ENCODE measurements at places on chromosomes 2 and 18. TPM values are rescaled to one million over a fixed set of nuclear protein-coding genes. Genes with fewer than 3 reads are reported as not detected.

DNA sequence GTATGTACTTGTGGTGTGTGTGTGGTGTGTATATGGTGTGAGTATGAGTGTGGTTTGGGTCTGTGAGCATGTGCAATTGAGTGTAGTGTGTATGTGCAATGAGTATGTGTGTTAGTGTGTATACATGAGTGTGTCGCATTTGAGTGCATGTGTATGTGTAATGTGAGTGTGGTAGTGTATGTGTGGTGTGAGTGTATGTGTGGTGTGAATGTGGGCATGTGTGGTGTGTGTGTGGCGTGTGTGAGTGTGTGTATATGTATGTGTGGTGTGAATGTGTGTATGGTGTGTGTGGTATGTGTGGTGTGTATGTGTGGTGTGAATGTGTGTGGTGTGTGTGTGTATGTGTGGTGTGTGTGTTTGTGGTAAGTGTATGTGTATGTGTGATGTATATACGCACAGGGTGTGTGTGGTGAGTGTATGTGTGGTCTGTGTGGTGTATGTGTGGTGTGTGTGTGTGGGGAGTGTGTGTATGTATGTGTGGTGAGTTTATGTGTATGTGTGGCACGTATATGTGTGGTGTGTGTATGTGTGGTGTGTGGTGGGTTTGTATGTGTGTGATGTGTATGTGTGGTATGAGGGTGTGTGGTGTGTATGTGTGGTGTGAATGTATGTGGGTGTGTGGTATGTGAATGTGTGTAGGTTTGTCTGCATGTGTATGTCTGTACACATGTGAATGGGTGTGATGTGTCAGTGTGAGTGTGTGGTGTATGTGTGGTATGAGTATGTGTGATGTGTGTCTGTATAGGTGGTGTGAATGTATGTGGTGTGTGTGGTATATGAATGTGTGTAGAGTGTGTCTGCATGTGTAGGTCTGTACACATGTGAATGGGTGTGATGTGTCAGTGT is 123.4 kb downstream of the DOCK10 start:
- DNase-seq, result no peak

DNA sequence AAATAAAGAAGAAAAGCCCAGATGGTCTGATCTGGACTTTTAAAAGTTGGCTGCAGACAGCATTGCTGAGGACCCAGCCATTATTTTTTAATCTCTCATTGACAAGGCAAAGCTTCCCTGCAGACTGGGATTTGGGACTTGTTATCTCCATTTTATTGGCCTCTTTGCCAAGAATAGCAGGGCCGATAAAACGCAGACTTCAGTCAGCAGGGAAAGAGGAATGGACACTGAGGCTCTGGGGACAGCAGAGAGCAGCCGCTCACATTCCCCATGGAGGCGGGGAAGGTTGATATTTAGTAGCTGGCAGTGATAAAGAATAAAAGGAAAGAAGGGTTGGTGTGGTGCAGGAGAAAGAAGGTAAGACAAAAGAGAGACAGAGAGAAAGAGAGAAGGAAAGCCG is 350.1 kb upstream of the PIK3C3 start:
- DNase-seq, result no peak

DNA sequence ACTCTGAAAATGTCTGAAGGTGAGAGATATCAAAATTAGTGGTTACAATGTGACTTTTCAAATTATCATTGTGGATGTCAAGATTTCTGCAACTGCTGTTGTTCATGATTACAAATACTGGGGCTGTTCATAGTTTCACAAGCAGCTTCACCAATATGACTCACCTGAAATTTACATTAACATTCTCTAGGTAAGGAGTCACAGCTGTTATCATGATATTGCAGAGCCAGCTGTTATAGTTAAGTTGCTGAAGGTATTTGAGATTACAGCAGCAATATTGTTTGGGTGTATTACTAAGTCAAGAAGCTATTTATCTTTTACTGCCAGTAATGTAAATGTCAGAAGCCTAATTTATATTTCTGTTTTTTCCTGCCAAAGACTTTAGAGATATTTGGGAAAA is 140.0 kb downstream of the MC4R start:
- no peak for DNase-seq

DNA sequence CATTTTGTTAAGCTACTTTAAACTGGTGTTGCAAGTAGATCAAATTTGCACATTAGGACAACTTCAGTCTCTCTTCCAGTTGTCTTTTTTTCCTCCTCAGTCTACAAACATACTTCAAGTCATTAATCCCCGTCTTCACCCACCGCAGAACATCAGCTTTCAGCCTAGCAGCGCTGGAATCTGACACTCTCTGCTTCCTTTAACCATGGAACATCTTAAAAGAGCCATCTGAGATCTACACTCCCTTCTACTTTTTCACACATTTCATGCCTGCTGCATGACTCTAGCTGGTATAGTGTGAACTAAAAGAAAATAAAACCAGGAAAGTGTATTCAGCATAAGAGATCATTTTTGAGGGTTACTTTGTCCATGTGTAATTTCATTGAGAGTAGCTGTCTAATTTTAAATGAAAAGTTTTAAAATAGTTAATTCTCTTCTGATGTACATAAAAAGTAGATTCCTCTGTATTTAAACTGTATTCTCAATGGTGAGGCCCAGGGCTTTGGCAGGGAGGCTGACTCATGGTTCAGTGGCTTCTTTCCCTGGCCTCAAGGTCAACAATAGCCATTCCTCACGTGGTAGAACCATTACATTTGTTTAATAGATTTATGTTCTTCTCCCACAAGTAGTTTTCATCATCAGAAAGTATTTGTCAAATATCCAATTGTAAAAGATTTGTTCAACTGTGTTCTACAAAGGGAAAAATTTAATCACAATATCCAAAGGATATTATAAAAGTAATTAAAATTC is 16.5 kb downstream of the SGPP2 start:
- DNase-seq, result peak; percentile 73

Gene CD8B2
- total RNA-seq, result not detected

Data from MG63 (cell line).